Stomach (tissue), 19 donors: ENCODE measurements at places on chromosomes 4 and X. TPM values are rescaled to one million over a fixed set of nuclear protein-coding genes. Genes with fewer than 3 reads are reported as not detected.

The PRR32 gene
- not detected for total RNA-seq

The NPY5R gene
- not detected for total RNA-seq

The SORCS2 gene
- total RNA-seq, result 13.0 TPM

The INTS12 gene
- 21.7 TPM for total RNA-seq

The P2RY10 gene
- total RNA-seq, result not detected

The CORIN gene
- not detected for total RNA-seq

The CT45A5 gene
- total RNA-seq, result not detected
